ENCODE measurements at places on chromosomes 5 and 9. TPM values are rescaled to one million over a fixed set of nuclear protein-coding genes. Genes with fewer than 3 reads are reported as not detected.

The OLFM1 gene
- total RNA-seq: 0.98 TPM

The KIF20A gene
- total RNA-seq: 61.7 TPM

The FAM13B gene
- 30.5 TPM for total RNA-seq

The ABO gene
- 0.10 TPM for total RNA-seq

The SPATA6L gene
- 3.1 TPM for total RNA-seq

Data from vein endothelial cell (primary cell).